ENCODE measurements at places on chromosomes 3 and 15.

DNA sequence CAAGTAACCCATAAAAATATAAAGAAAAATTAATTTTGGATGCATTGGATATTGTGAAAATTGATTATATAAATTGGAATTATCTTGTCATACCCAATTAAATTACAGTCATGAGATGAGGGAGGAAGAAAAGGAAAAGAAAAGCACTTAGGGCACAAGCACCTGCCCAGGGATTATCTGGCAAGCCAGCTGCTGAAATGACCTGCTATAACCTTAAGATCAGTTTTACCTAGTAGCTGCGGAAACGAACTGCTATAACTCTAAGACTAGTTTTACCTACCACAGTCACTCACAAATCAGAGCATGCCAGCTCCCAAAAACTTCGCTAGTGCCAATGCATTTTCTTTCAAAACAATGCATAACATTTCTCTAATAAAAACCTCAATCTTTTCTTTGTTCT, 26.2 kb downstream of the LRRFIP2 start:
- DNase-seq = no peak

DNA sequence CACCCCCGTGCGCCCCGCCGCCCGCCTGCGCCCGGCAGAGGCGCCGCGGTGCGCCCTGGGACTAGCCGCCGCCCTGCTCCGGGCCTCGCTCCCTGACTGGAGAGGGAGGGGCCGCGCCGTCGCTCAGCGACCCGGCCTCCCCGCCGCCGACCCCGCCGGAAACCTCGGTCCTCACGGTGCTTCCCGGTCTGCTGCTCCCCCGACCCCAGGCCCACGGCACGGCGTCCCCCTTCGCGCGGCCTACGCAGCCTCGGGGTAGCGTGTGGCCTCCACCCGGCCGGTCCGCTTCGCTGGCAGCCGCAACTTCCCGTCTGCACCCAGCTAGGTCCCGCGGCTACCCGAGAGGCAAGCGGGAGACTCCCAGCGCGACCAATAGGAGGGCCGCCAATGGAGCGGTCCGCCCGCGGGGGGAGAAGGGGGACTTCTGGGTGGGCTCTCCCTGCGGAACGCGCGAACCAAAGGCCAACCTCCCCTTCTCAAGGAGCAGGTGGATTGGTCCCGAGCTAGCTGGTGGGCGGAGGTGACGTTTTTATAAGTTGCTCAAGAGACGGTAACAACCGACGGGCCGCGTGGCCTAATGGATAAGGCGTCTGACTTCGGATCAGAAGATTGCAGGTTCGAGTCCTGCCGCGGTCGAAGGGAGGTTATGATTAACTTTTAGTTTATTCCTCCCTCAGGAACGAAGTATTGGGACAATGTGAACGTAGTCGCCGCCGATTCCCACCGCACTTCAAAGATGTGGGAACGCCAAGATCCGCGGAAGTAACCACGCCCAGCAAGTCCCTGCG, at the start of gene POLG:
POLG (minus strand) TSS at position 315 of the 788 bp plus-strand sequence. CDS start 1,070 bp downstream, outside the sequence.
- DNase-seq = peak; percentile 99

GRCh38 chr15:79689030-79689429, 207.8 kb downstream of the MTHFS start:
- DNase-seq = no peak

- DNase-seq = peak; percentile 60
Observed at GRCh38 chr3:62134061-62134496, 239.3 kb downstream of the FEZF2 start.

Data from left hindlimb (tissue), 1 donor.